Fibroblast of lung (primary cell): ENCODE measurements at places on chromosomes 5 and 9. TPM values are rescaled to one million over a fixed set of nuclear protein-coding genes. Genes with fewer than 3 reads are reported as not detected.

The SURF2 gene
- total RNA-seq, result 13.9 and 20.3 TPM in 2 replicates

The GPR150 gene
- under 0.01 and 0.33 TPM in 2 replicates for total RNA-seq

The NUDT12 gene
- 9.8 and 15.4 TPM in 2 replicates for total RNA-seq

The MYORG gene
- 0.26 and 0.83 TPM in 2 replicates for total RNA-seq

The UBE2B gene
- total RNA-seq, result 24.4 and 31.9 TPM in 2 replicates

The IRGM gene
- total RNA-seq, result 0.17 TPM in 1 of 2 replicates, not detected in the other

The ADGRD2 gene
- not detected in 2 replicates for total RNA-seq

The NMUR2 gene
- not detected in 2 replicates for total RNA-seq

The NFIB gene
- 36.3 and 56.0 TPM in 2 replicates for total RNA-seq

The CACNA1B gene
- under 0.01 and 0.17 TPM in 2 replicates for total RNA-seq

The CCNO gene
- not detected in 2 replicates for total RNA-seq

The UNC13B gene
- 20.8 and 38.3 TPM in 2 replicates for total RNA-seq

The IFNA21 gene
- total RNA-seq, result not detected in 2 replicates

The IFNB1 gene
- under 0.01 and 0.17 TPM in 2 replicates for total RNA-seq

The OBP2B gene
- total RNA-seq, result not detected in 2 replicates

The ANKRD33B gene
- total RNA-seq, result 4.1 and 7.8 TPM in 2 replicates

The SPAAR gene
- total RNA-seq, result under 0.01 and 0.17 TPM in 2 replicates

The RIMOC1 gene
- 16.2 and 22.5 TPM in 2 replicates for total RNA-seq

The SHISAL2B gene
- total RNA-seq, result not detected in 2 replicates

The EQTN gene
- total RNA-seq, result not detected in 2 replicates

The TOR4A gene
- 12.6 and 22.1 TPM in 2 replicates for total RNA-seq

The IGFBPL1 gene
- total RNA-seq, result not detected in 2 replicates

The KIF2A gene
- 50.1 and 59.3 TPM in 2 replicates for total RNA-seq
